T47D (cell line): ENCODE measurements at places on chromosomes 13 and 19.

DNA sequence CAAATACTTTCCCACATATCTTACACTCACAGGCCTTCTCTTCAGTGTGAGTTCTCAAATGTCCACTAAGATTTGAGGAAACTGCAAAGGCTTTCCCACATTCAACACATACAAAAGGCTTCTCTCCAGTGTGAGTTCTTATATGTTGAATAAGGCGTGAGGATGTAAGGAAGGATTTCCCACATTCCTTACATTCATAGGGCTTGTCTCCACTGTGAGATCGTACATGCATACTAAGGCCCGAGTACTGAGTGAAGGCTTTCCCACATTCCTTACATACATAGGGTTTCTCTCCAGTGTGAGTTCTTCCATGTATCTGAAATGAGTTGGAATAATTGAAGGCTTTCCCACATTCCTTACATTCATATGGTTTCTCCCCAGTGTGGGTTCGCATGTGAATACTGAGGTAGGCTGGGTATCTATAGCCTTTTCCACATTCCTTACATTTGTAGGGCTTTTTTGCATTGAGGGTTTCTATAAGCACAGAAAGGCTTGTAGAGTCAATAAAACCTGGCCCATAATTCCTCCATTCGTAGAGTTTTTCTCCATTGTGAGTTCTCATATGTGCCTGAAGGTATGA, 9.6 kb downstream of the ZNF426 start:
- no peak for DNase-seq

GRCh38 chr19:8093740-8094139, 41.2 kb downstream of the CCL25 start:
- no peak for DNase-seq

GRCh38 chr19:7013678-7014077, 7.6 kb downstream of the MBD3L2B start:
- peak; percentile 24 for DNase-seq

GRCh38 chr19:50050406-50051227, 24.8 kb downstream of the ZNF473 start:
- peak; percentile 88 for DNase-seq

DNA sequence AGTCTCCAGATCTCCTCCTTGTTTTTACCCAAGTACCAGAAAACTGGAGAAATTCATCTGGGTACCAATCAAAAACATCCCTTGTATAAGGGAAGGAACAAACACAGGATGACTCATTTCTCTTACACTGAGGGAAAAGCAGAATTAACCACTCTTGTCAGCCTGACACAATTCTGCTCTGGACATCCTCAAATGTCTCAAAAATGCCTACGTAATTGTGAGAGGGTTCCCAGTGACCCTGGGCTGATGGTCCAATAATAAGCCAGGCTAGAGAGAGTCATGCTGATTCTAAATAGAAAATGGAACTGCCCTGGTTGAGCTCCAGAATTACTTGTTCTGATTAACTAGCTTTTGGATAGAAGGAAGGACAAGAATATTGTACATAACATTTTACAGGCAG, 14.5 kb downstream of the ZNF708 start:
- DNase-seq, result no peak

- DNase-seq, result no peak
These were observed 12.7 kb downstream of the SGTA start for GRCh38 chr19:2770055-2771013.
